ENCODE measurements at places on chromosomes 7 and 10. TPM values are rescaled to one million over a fixed set of nuclear protein-coding genes. Genes with fewer than 3 reads are reported as not detected.

SAP25 gene
- total RNA-seq: not detected

NAT16 gene
- 2.1 TPM for total RNA-seq

NRCAM gene
- total RNA-seq: 194 TPM

ANKRD61 gene
- not detected for total RNA-seq

PTF1A gene
- 4.4 TPM for total RNA-seq

PSD gene
- 38.8 TPM for total RNA-seq

FAM107B gene
- total RNA-seq: 49.0 TPM

MUC12 gene
- 0.18 TPM for total RNA-seq

AASS gene
- 79.6 TPM for total RNA-seq

ZNF800 gene
- 34.1 TPM for total RNA-seq

RHOBTB1 gene
- 26.4 TPM for total RNA-seq

SUGCT gene
- 4.3 TPM for total RNA-seq

OPN4 gene
- not detected for total RNA-seq

TMEM236 gene
- total RNA-seq: 0.18 TPM

STEAP1 gene
- 2.2 TPM for total RNA-seq

NKX6-2 gene
- total RNA-seq: not detected

PTN gene
- 482 TPM for total RNA-seq

PPP1R9A gene
- total RNA-seq: 62.0 TPM

TMEM270 gene
- total RNA-seq: not detected

CRYGN gene
- not detected for total RNA-seq

BBIP1 gene
- total RNA-seq: 44.1 TPM

TAS2R41 gene
- not detected for total RNA-seq

AKR1C1 gene
- total RNA-seq: 22.4 TPM

TSPAN15 gene
- 15.1 TPM for total RNA-seq

All from cerebellum (tissue), 4 donors.